Activated naive CD8-positive, alpha-beta T cell treated with anti-CD3 and anti-CD28 coated beads, Interleukin-2, amount 50 U/mL, for 24 hours (primary cell): ENCODE measurements at places on chromosomes 1 and 21.

DNA sequence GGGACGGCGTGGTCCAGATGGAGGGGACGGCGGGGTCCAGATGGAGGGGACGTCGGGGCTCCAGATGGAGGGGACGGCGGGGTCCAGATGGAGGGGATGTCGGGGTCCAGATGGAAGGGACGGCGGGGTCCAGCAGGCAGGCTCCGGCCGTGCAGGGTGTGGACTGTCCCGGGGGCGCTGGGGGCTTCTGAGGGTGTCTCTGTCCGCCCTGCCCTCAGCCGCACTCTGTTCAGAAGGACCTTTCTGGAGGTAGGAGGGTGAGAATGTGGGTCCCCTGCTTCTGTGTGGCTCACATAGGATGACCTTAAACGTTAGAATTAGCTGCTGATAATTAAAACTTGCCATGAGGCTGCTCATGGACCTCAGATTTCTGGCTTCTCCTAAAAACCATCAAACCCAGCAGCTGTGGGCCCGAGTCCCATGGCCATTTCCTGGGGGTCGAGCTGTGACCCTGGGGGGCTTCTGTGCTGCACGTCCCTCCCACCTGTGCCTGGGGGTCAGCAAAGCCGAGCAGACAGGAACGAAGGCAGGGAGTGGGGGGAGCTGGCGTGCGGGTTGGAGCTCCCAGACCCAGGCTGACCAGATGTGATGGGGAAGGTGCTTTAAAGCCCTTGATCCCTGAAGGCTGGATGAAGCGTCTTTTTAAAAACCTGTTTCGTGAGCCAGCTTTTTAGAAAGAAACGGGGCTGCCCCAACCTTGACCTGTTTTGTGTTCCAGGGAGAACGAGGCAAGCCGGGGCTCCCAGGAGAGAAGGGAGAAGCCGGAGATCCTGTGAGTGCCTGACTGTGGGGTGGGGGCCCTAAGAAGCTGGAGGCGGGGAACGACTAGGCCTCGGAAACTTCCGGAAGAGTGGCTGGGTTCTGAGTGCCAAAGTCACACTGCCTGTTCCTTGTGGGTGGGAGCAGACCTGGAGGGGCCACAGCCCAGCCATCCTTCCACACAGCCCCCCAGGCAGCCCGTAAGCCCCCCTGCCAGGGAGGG is 7.1 kb downstream of the COL6A1 start:
- no peak for DNase-seq

GRCh38 chr1:198272492-198272891 is 115.7 kb downstream of the NEK7 start:
- no peak for DNase-seq

GRCh38 chr1:109840011-109840629 is 70.5 kb upstream of the CSF1 start:
- DNase-seq = no peak

- DNase-seq = no peak
Observed at GRCh38 chr1:20494609-20495311, 8.8 kb upstream of the CAMK2N1 start.

- DNase-seq = no peak
Observed at GRCh38 chr1:195594773-195595172, 1013.5 kb downstream of the KCNT2 start.

DNA sequence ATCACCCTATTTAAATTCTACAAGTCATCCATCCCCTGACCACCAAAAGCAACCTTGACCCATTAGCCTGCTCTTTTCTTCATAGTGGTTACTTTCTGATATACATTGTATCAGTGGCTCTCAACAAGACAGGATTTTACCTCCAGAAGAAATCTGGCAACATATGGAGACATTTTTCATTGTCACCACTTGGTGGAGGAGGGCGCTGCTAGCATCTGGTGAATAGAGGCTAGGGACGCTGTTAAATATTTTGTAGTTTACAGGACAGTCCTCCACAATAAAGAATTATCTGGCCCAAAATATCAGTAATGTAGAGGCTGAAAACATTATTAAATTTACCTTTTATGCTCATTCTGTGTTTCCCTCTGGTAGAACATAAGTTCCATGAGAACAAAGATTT is 6.1 kb downstream of the HSPA13 start:
- no peak for DNase-seq

GRCh38 chr1:55124470-55124869 is 85.1 kb downstream of the PCSK9 start:
- no peak for DNase-seq

DNA sequence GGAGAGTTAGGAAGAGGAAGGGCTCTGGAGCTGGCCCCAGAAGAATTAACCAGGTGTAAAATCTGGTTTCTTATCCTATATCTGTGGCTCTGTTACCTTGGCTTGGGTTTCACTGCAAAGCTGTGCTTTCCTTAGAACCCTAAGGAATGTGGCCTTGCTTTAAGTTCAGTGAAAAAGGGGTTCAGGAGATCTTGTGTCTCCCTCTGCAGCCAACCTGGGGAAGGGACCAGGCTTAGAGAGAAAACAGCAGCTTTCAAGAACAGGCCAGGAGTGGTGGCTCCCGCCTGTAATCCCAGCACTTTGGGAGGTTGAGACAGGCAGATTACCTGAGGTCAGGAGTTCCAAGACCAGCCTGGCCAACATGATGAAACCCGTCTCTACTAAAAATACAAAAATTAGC is 16.1 kb upstream of the MYCL start:
- DNase-seq = no peak

DNA sequence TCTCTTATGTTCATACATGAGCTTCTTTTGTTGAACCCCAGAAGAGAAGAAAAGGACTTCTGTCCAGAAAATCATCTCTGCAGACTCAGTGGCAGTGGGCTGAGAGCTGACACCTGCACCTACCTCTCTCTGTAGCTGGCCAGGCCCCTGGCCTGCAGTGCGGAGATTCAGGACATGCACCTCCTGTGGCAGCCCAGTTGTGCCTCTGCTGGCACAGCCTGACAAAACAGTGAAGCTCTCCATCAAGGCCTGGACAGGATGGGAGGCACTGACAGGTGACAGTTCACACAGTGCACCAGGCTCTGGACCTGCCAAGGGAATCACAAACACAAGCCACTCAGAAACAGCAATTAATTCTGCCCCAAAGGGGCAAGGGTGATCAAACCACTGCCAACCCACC is 88.8 kb downstream of the TGFBR3 start:
- DNase-seq = no peak

DNA sequence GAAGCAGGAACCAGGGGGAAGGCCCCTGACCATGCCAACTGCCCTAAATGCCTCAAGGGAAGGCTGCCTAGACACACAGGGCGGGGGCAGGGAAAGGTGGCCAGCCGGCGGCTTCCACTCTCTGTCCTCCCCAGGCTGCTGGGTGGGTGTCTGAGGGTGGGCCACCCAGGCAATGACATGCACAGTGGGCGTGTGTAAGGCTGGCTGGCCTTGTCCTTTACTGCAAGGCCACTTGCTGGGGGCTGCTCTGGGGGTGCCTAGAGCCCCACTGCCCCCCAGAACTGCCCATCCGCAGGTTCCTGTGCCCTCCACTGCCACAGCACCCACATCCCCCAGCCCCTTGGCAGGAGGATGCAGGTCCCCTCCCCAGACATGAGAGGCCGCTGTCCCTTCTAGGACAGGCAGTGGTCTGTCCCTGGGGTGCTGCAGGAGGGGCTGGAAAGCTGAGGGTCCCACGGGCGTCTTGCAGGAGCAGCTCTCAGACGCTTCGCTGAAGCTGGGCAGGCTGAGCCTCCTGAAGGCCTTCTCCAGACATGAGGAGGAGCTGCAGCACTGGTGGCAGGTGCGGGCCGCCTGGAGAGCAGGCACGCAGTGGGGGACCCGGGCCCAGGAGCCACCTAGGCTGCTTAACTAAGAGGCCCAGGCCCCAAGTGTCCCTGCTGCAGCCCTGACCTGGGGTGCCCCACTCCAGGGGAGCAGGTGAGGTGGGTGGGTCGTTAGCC is 10.1 kb downstream of the CCDC27 start:
- no peak for DNase-seq

GRCh38 chr1:39645411-39646043 is 6.1 kb upstream of the HEYL start:
- DNase-seq = no peak

DNA sequence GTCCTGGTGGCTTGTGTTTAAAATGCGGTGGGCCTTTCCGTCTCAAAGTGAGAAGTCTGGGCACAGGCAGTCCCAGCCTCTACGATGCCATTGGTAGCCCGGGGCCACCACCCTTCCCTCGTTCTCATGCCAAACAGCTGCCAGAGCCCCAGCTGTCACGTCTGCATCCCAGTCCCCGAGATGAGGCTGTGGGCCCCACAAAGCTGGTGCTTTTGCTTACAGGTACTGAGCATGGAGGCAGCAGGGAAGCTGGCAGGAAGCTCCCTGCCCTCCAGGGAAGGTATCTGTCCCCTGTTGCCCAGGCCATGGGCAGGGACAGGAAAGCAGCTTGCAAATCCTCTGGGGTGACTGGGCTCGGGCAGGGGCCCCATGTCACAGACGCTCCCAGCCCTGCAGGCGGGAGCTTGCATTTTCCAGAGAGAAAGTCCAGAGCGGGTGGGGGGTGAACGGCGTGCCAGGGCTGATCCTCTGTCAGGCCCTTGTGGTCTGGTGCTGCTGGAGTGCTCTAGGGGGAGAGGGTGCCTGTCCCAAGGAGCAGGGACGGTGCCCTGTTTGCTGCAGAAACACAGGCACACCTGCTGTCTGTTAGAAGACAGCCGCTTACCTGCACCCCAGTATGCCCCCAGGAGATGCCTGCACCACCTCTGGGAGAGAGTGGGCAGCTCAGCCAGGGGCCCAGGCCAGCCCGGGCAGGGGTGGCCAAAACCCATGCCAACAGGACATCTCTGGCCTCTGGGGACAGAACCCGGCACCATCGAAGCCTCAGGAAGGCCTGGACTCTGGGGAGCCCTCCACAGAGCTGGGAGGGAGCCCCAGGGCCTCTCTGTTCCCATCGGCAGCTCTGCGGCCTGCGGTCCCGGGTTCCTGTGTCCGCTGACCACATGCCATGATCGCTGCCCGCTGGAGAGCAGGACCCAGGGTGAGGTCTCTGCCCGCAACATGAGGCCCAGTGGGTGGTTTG is 45.9 kb downstream of the SLX9 start:
- DNase-seq = no peak

GRCh38 chr1:184049836-184050468 is 1.6 kb upstream of the TSEN15 start:
- DNase-seq = no peak

DNA sequence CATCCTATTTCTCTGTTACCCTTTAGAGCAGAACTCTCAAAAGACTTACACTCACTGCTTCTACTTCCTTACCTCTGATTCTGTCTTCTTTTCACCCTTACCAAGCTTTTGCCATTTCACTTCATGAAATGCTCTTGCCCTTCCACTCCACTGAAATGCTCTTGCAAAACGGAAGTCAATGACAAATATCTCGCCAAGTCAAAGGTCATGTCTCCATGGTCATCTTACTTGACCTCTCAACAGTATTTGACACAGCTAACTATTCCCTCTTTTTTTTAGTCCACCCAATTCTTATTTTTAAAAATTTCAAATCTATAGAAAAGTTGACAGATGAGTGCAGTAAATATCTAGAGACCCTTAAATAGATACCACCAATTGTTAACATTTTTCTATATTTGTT is 107.7 kb downstream of the OLFML2B start:
- DNase-seq = no peak

GRCh38 chr21:37843191-37843590 is 73.1 kb downstream of the KCNJ6 start:
- no peak for DNase-seq

DNA sequence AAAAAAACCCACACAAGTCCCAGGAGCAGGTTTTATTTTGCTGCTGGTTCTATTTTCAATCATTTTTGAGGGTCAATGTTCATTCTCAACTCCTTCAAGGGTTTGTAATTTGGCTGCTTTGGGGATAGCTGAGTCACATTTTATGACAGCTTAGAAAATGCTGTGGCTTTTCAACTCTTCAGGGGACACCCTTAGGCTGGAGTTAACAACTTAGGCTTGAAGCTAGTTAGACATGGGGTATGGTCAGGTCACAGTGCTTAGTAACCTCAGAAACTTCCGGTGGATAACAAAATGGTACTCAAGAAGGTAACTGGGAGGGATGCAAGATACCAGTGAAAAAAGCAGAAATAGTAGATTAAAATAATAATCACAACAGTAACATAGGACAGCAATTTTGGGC is 308.8 kb downstream of the HHIPL2 start:
- DNase-seq = no peak

DNA sequence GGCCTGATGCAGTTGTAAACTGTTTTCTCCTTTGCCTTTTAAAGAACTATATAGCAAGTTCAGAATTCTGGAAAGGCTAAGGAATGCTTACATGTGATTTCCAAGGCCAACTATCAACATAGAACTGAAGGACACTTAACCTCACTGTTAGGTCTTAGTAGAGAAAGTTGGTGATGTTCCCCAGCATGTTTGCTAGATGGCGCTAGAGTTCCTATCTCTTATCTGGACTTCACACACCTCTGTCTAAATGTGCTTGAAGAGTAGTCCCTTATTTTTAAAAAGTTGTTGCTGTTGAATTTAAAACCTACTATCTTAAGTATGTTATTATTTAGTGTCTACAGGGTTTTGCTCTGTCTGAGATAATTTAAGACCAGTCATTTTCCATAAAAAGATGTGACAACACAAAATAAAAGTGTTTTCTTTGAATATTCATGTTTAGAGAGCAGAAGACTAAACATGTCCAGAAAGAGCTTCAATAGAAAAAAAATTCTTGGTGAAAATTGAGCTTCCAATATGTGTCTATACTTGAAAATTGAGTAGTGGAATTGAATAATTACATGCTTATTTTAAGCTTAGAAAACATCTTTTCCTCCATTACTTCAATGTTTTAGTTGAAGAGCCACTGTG is 237.3 kb downstream of the S1PR1 start:
- DNase-seq = no peak

DNA sequence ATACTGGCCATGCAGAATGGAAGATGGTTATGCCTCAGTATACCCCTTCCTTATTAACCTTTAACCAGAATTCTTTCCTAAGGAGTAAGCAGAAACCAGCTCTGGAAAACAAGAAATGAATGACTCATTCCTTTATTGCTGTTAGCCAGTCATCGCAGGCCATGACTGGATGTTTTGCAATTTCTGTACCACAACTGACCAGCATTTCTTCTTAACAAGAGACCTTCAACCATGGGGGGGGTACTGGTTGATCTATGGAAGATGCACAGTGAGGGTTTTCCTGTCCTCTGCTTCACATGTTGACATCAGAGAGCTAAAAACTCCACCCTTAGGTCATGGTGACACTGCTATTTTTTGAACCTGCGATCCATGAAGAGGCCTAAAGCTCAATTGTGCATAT is 28.0 kb upstream of the RNF2 start:
- no peak for DNase-seq

GRCh38 chr1:212431644-212432043 is 1.1 kb upstream of the NENF start:
- no peak for DNase-seq

GRCh38 chr21:41302976-41303375 is 13.6 kb upstream of the FAM3B start:
- DNase-seq = no peak

DNA sequence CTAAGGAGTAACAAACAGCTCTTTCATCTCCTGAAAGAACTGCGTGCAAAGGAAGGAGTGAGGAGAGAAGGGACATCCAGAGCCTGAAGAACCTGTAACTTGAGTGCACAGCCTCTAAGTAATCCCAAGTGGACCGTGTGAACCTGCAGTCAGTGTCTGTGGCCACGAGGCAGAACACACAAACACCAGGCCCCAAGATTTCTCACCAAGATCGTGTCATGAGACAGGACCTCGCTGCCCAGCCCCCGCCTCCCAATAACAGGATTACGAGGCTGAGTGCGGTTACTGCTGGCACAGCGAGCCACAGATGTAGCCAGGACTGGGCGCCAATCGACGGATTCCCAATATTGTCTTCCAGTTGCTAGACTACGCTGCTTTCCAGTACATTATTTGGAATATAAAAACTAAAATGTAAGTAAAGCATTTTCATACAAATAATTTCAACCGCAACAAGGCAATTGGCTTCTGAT is 101.3 kb upstream of the SLC25A33 start:
- no peak for DNase-seq

GRCh38 chr1:21494196-21494595 is 15.0 kb upstream of the ALPL start:
- DNase-seq = no peak
